Fibroblast of the aortic adventitia (primary cell): ENCODE measurements at places on chromosomes 1 and 21. TPM values are rescaled to one million over a fixed set of nuclear protein-coding genes. Genes with fewer than 3 reads are reported as not detected.

OR2T2 gene
- total RNA-seq = not detected in 2 replicates

CHRM3 gene
- 0.09 TPM in 1 of 2 replicates, not detected in the other for total RNA-seq

NR1I3 gene
- total RNA-seq = not detected in 2 replicates

WLS gene
- total RNA-seq = 27.3 and 235 TPM in 2 replicates

DNALI1 gene
- total RNA-seq = 7.4 and 13.7 TPM in 2 replicates

ESRRG gene
- total RNA-seq = 0.18 TPM in 1 of 2 replicates, not detected in the other

ST6GALNAC5 gene
- total RNA-seq = 0.09 TPM in 1 of 2 replicates, not detected in the other

PERM1 gene
- 0.57 TPM in 1 of 2 replicates, not detected in the other for total RNA-seq

CSF3R gene
- not detected in 2 replicates for total RNA-seq

LYPD8 gene
- 0.27 TPM in 1 of 2 replicates, not detected in the other for total RNA-seq

TACSTD2 gene
- total RNA-seq = 0.36 and 0.82 TPM in 2 replicates

KCNA3 gene
- under 0.01 TPM in 1 of 2 replicates, not detected in the other for total RNA-seq

DNM3 gene
- 2.0 and 2.1 TPM in 2 replicates for total RNA-seq

ABCA4 gene
- total RNA-seq = 0.09 TPM in 1 of 2 replicates, not detected in the other

GRIK1 gene
- total RNA-seq = 0.81 TPM in 1 of 2 replicates, not detected in the other

NOC2L gene
- 41.0 and 54.1 TPM in 2 replicates for total RNA-seq

TEDDM1 gene
- total RNA-seq = not detected in 2 replicates

BEND5 gene
- total RNA-seq = 0.45 TPM in 1 of 2 replicates, not detected in the other

WNT2B gene
- total RNA-seq = 1.8 and 2.4 TPM in 2 replicates

CRYZL1 gene
- total RNA-seq = 25.8 and 70.6 TPM in 2 replicates

CDC7 gene
- total RNA-seq = 3.8 and 15.5 TPM in 2 replicates

FAM151A gene
- total RNA-seq = not detected in 2 replicates

ICOSLG gene
- 0.09 TPM in 1 of 2 replicates, not detected in the other for total RNA-seq

ARHGAP29 gene
- 32.5 and 77.2 TPM in 2 replicates for total RNA-seq

CALML6 gene
- total RNA-seq = 0.36 and 0.49 TPM in 2 replicates

S100A7 gene
- total RNA-seq = not detected in 2 replicates

RHOU gene
- 4.2 and 38.3 TPM in 2 replicates for total RNA-seq

FABP3 gene
- 44.2 and 60.6 TPM in 2 replicates for total RNA-seq

CD1D gene
- 0.09 TPM in 1 of 2 replicates, not detected in the other for total RNA-seq

NBPF6 gene
- total RNA-seq = not detected in 2 replicates

FCRL5 gene
- not detected in 2 replicates for total RNA-seq

DYRK1A gene
- 46.5 and 80.2 TPM in 2 replicates for total RNA-seq

RBM11 gene
- total RNA-seq = not detected in 2 replicates

SELE gene
- not detected in 2 replicates for total RNA-seq

GNAI3 gene
- 10.1 and 17.6 TPM in 2 replicates for total RNA-seq

HSPA6 gene
- total RNA-seq = 0.45 TPM in 1 of 2 replicates, not detected in the other

FOXO6 gene
- not detected in 2 replicates for total RNA-seq

PLA2G4A gene
- 7.3 and 74.7 TPM in 2 replicates for total RNA-seq

OR2T35 gene
- total RNA-seq = not detected in 2 replicates

TMIGD3 gene
- not detected in 2 replicates for total RNA-seq

MCL1 gene
- total RNA-seq = 130 and 212 TPM in 2 replicates

PGLYRP4 gene
- not detected in 2 replicates for total RNA-seq

SLC26A9 gene
- total RNA-seq = not detected in 2 replicates

RAB25 gene
- total RNA-seq = not detected in 2 replicates

TTC24 gene
- total RNA-seq = not detected in 2 replicates

MAP3K7CL gene
- 6.9 and 18.7 TPM in 2 replicates for total RNA-seq

S100A8 gene
- total RNA-seq = not detected in 2 replicates
